Substantia nigra (tissue), 51 donors: ENCODE measurements at places on chromosomes 1 and 21.

DNA sequence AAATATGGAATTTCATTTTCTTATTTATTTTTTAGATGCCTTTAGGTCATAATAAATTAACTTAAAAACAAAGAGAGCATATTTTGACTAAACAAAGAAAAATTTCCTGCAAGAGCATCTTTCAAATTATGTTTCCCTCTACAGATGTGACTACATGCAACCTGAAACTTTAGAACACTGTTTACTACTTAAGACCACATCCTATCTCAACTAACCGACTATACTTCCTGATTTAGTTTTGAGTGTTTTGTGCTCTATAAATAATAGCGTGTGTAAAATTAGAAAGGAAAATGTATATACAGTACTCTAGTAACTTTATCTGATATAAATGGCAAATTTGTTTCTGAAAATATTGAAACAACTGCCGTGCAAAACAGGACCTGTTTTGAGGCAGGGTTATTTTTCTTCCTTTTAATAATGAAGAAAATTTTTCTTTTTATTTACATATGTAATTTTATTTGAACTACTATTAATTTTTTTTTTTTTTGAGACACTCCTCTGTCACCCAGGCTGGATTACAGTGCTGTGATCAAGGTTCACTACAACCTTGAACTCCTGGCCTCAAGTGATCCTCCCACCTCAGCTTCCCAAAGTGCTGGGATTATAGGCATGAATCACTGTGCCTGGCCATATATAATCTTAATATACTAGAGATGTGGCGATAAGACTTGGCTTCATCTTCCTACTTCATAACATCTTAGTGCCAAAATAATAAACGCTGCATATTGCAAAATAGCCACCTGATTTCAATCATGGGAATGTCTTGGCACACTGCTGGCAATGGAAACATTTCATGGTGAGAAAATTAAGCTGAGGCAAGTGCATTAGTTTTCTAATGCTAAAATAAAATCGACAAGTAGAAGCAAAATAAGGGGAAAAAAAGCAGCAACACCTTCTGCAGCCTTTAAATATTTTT lies 12.3 kb downstream of the ZRANB2 start:
- no peak for DNase-seq

- DNase-seq: no peak
These were observed at the start of gene GSTM3 for GRCh38 chr1:109740615-109741373. Gene GSTM3 (minus strand): TSS chr1:109741038. CDS start chr1:109740287, 751 bp downstream.

DNA sequence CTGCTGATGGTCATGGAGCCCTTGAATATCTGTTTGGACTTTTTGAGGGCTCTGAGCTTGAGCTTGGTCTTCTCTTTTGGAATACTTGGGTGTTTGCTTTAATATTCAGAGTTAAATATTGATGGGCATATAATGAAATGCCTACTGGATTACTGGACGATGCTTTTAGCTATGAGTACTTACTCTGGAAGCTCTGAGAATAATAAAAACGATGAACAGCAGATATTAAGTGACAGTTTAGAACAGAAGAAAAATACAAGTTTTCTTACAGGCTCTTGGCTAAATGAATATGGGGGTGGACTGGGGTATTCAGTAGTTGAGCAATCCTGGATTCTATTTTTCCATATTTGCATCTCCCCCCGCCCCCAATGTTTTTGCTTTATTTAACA lies 20.7 kb downstream of the GALNT2 start:
- DNase-seq: no peak

DNA sequence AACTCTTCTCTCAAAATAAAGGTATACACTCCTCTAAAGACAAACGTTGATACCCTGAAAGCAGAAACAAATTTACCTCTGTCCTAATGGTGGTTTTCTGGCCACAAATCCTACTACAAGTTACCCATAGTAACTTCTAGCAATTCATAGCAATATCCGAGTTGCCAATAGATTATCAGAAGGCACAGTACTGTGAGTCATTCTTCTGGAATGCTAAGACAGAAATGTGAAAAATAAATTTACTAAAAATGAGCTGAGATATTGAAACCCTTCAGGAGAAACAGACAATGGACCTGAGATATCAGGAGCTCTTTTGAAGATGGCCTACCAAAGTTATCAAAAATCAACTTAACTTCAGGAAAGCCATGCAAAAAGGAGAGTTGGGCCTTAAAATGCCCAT lies 715.0 kb upstream of the ADAMTS5 start:
- DNase-seq: no peak

DNA sequence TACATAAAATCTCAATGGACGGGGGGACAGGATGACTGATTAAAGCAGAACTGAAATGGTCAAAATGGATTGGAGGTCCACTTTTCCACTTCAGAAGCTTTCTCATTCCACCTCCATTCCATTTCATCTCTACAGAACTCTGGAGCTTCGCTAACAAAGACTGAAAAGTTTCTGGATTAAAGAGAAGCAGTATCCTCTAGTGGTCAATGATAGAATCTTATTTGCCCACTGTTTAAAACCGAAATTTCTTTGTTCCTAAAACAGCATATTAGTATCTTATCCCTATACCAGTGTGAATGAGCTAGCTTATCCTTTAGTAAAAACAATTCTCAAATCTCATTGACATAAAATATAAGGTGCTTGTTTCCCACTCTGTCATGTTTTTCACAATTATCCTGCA lies 890.6 kb downstream of the KCNT2 start:
- no peak for DNase-seq

DNA sequence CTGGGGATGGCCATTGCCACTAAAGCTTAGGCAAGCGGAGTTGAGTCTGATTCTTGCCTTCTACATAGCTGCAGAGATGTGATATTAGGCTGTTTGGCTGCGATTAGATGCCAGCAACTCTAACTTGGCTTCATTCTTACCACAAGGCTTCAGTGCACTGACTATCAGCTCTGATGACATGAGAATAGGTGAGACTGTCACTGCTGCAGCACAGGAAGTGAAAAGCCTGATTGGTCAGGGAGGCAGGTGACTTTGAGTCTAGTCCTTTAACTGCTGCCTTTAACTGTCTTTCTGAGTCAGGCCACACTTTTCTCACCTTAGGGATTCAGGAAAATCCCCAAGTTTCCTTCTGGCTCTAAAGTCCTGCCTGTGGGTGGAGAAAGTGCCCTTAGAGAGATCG lies 14.1 kb upstream of the PLXNA2 start:
- no peak for DNase-seq

- DNase-seq: no peak
These were observed 62.5 kb downstream of the SLC16A1 start for GRCh38 chr1:112893288-112894009.

GRCh38 chr1:55310505-55310971 lies 95.4 kb upstream of the USP24 start:
- DNase-seq: no peak

GRCh38 chr1:84756455-84757082 lies 66.3 kb upstream of the SSX2IP start:
- no peak for DNase-seq

DNA sequence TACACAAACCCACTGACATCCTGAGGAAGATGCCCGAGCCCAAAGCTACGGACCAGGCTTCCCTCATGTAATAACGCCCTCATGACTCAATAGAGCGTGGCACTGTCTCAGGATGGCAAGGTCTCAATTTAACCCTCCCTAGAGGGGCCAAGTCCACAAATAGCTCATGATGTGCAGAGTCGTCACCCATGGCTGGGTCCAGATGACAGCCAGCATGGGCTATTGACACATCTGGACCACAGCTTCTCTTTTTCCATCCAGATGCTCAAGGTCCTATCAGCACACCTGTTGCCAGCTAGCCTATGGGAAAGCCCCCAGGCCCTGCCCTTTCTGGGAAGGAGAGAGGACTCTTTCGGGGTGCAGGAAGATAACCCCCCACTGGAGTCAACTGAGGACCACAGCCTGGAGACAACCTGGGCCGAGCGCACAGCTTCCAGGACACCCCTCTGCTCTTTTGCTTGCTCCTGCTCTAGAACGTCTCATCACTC lies 2.8 kb downstream of the LAPTM5 start:
- DNase-seq: no peak

DNA sequence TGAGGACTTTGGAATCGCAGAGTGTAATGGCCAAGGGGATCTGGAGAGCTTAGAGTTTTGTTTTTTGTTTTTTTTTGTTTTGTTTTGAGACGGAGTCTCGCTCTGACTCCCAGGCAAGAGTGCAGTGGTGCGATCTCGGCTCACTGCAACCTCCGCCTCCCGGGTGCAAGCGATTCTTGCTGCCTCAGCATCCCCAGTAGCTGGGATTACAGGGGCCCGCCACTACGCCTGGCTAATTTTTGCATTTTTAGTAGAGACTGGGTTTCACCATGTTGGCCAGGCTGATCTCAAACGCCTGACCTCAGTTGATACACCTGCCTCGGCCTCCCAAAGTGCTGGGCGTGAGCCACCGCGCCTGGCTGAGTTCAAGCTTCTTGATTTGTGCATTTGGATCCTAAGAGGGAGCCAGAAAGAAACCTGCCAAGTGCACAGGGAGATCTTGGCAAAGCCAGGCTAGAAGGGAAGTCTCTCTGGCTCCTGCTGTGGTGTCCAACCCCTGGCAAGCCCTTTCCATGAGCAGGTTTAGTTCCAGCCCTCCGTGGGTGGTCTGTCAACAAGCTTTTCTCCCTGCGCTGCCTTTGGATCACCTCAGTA lies 852 bp downstream of the FAAH start:
- DNase-seq: no peak

DNA sequence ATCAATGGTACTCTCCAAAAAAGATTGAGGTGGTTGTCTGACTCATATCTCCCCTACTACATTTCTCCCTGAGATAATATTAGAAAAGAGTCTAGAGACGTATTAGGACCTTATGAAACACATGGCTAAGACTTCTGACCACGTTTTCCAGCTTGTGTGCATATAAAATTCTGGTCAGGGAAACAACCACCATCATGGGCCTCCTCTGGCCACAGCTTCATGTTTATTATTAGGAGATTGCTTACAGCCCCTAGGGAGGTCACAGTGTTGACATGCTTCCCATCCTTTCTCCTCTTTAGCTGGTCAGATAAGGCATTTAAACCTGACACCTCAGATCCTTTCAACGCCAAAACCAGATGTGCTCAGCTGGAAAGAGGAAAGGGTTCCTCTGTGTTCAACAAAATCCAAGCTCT lies 620.2 kb downstream of the PLPP3 start:
- DNase-seq: no peak

GRCh38 chr1:229397762-229398161 lies 36.1 kb downstream of the ACTA1 start:
- DNase-seq: no peak

GRCh38 chr1:244969355-244970235 lies 105.3 kb upstream of the HNRNPU start:
- DNase-seq: peak; percentile 79

DNA sequence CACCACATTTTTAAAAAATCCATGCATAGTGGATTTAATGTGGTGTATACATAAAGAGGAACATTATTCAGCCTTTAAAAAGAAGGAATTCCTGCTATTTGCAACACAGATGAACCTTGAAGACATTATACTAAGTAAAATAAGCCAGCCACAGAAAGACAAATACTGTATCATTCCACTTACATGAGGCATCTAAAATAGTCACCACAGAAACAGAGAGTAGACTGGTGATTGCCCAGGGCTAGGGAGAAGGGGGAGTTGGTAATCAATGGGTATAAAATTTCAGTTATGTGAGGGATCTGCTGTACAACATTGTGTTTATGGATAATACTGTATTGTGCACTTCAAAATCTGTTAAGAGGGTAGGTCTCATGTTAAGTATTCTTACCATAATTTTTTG lies 10.0 kb downstream of the FAM163A start:
- DNase-seq: no peak

- DNase-seq: no peak
These were observed 89.0 kb downstream of the NFIA start for GRCh38 chr1:61171346-61171745.

GRCh38 chr1:1869469-1869868 lies 21.4 kb downstream of the GNB1 start:
- no peak for DNase-seq

DNA sequence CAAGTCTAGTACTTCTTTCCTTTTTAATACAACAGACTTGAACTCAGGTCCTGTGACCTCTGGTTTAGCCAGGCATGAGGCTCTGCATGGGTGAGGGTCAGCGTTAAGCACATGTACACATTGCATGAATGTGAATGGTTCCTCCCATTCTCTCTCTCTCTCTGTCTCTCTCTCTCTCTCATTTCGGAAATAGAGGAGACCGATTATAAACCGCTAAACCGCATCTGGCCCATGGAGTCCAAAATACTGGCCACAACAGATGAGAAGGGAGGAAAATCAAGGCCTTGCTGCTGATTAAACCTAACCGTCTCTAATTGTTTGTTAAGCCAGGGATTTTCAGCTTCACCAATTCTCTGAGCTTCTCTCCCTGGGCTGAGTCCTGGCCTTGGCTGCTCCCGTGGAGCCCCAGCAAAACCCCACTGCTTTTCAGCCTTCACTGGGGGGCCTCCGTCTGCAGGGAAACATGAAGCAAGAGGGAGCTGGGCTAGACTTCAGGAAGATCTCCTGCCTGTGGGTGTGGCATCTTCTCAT lies 6.6 kb downstream of the RSPO1 start:
- no peak for DNase-seq

DNA sequence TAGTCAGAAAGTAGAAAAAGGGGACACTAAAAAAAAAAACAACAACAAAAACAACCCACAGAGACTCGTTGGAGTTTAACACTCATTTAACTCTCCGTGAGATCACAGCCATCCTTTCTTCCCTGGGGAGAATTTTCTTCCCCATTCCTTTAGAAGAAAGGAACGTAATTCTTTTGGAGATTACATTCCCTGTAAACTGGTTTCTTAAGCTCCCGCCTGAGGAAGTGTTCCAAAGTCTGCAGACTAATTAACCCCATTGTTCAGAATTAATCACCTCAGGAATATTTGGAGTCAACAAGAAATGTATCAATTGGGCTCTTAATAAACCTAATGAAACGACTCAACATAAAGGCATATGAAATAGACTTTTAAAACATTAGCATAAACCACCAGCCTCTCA lies 228.2 kb upstream of the CSF3R start:
- no peak for DNase-seq

- no peak for DNase-seq
These were observed 310.0 kb upstream of the SNX7 start for GRCh38 chr1:98351561-98351960.

DNA sequence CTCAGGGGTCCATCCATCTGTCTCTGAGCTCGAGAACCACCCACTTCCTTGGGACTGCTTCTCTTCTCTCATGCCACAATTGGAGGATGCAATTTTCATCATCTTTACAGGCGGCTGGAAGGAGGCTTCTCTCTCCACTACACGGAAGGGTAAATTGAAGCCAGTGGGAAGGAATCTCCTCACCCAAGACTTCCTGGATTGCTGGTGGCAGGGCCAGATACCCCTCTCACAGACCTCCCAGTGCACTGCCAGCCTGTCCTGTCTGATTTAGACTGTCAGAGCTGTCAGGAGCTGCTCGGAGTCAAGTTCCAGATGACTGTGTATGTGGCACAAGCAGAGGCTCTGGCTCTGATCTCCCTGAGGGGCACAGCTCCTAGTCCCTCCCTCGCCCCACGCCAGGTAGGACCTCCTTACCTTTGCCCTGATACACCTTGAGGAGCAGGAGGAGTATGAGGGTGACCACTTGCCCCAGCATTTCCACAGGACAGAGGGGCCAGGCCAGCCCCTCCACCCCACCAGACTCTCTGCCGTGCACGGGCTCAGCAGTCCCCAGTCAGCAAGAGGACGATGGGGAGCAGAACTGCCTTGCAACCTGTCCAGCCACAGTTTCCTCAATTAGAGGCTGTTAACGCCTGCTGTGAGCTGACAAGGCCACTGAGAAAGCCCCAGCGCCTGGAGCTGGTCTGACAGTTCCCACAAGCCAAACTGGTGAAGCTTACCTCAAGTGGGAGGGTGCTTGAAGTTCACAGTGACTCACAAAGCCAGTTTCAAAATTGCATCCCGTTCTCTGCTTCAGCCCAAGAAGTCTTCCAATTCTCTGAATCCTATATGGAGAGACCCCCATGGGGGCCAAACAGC lies at the start of gene CD244:
TSS of gene CD244 (minus strand) at position 685 of the 858 bp plus-strand sequence. CDS start at position 475, 210 bp downstream.
- peak; percentile 23 for DNase-seq
